ENCODE measurements at places on chromosomes 3 and 15.

- DNase-seq = no peak
Measured at GRCh38 chr3:28247286-28247685, 5.9 kb downstream of the CMC1 start.

DNA sequence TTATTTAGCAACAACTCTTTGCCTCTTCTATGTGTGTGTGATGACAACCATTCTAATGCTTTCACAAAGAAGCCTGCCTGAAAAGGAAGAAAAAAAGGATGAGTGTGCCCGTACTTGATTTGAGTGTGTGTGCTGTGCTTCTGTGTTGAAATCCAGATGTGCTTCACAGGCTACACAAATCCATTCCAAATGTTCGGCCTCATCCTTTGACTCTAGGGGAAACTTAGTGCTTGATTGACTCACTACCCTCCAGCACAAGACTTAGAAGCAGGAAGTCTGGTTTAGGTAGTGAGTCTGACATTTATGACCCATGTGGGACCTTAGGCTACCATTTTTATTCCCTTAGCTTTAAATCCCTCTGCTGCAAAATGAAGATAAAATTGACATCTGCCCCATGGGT, 108.8 kb upstream of the PLAAT1 start:
- no peak for DNase-seq

- DNase-seq = no peak
Measured at GRCh38 chr3:94121161-94121560, 58.3 kb downstream of the NSUN3 start.

DNA sequence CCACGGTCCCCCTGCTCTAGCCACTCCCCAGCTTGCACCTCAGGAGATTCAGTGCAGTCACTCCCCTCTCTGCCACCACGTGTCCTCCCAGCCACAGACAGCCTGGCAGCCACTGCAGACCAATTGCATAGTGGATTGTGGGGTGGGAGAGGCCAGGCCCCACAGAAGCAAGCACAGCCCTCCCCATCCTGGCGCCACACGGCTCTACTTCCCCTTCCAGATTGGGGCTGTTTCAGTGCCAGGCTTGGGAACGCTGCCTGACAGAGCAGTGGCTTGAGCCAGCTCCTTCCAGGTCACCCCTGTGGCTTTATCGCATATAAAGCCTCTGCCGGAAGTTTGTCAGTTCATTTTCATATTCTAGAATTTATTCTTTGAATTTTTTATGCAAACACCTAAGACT, 90.7 kb downstream of the TMEM266 start:
- no peak for DNase-seq

- no peak for DNase-seq
Measured at GRCh38 chr15:58458076-58458475, 26.3 kb downstream of the LIPC start.

- DNase-seq = no peak
Measured at GRCh38 chr15:74251131-74251811, 15.1 kb downstream of the CCDC33 start.

Data from activated CD4-positive, alpha-beta T cell treated with anti-CD3 and anti-CD28 coated beads, Interleukin-2, amount 50 U/mL, for 48 hours (primary cell).